ENCODE measurements at places on chromosomes 6 and 20. TPM values are rescaled to one million over a fixed set of nuclear protein-coding genes. Genes with fewer than 3 reads are reported as not detected.

SAPCD1 gene
- 6.5 TPM for total RNA-seq

MYMX gene
- total RNA-seq: not detected

DNA sequence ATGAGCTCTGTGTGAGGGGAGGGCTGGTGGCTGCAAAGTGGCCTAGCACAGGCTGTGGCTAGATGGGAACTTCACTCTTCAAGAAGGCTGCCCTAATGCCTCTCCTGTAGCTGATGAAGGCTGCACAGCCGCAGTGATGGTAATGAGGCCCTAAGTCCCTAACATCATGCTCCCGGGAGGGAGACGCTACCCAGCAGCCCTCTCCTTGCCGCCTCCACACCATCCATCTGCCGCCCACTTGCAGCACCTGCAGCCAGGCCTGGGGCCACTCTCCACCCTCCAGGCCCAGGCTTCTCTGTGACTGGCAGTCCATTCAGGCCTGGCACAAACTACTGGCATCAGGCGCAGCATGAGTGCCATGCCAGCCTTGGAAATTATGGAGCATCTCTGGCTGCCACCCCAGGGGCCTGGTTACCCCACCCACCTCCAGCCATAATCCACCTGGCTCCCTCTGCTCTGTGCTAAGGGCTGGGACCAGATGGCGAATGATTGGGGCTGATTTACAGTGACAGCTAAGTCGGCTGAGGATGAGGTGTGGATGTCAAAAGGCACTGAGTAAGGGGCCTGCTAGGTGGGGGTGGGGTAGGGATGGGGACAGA lies 284.2 kb downstream of the LRFN2 start:
- DNase-seq: no peak

- no peak for DNase-seq
These were observed 5.7 kb upstream of the TENT5A start for GRCh38 chr6:81758221-81758620.

GRCh38 chr6:142926494-142927270 lies 18.3 kb downstream of the HIVEP2 start:
- peak; percentile 93 for DNase-seq

- DNase-seq: peak; percentile 71
These were observed 525 bp downstream of the MACROD2 start for GRCh38 chr20:13995841-13996240.

DNA sequence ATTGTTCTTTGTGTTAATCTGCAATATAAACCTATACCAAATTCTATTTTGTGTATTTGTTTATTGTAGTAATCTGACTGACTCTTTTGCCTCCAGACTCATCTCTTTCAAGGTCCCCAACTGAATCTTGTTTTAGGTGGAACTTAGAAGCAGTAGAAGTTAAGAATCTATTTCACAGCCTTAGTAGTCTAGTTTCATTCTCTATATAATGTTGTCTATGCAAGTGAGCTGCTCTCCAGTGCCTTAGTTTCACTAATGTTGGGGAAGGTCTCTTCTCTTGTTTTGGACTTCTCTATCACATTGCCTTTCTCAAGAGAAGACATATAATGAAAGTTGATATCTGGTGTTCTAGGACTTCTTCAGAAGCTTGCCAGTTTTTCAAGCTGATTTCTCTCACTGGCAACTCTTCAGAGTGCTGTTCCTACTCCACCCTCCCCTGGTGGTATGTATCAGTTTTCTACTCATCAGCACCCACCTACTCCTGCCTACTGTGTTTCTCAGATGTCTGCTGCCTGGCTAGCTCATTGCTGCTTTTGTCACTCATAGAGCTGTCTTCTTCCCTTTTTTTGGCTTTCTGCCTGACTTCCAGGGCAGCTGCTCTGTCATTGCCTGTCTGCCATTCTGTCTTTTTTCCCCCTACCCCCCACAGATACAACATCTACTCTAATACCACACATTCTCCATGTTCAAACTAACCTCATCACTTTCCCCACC lies 82.1 kb downstream of the PTPRA start:
- no peak for DNase-seq

- no peak for DNase-seq
These were observed 234.4 kb downstream of the PHACTR1 start for GRCh38 chr6:12950976-12951375.

DNA sequence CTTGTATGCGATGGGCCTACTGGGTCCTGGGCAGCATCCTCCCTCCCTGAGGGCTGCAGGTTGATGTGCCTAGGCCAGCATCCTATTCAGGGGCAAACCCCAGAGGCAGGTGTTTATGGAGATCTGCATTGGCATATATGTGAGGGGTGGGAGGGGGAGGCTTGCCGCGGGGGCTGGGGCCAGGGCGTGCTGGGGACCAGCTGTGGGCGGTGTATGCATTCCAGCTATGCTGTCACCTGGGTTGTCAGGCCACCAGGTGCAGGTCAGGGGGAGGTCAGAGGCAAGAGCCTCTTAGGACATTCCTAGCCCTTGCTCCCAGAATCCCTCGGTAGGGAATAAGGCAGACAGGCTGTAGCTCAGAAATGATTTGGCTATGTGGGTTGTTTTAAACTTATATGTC lies 11.9 kb downstream of the FOXA2 start:
- DNase-seq: no peak

All from sigmoid colon (tissue), 7 donors.